Nucleus accumbens (tissue), 56 donors: ENCODE measurements at places on chromosomes 7 and 10.

- no peak for DNase-seq
Observed at GRCh38 chr7:74376256-74377036, 77.3 kb upstream of the GTF2IRD1 start.

DNA sequence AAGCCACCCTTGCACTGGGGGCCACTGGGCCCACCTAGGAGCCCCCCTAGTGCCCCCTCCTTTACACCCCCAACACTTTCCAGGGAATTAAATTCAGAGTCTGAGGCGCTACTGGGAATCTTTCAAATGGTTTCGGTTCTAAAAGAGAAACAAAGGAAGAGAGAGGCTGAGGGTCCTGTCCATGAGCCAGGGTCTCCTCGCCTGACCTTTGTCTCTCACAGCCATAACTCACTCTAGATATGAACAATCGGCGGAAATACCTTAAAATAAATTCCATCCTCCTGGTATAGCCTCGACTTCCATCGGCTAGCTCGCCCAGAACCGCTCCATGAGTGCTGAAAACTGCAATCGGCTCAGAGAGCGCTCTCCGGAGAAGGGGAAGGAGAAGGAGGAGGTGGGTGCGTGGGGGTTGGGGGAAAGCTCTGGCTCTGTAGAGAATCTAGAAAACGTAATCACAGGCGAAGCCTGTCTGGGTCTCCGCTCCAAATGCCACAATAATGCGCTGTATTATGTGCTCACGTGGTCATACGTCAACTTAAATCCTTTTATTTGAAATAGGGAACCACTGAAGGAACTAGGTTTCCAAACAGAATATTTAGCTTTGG, 12.6 kb downstream of the HOXA4 start:
- DNase-seq: no peak

DNA sequence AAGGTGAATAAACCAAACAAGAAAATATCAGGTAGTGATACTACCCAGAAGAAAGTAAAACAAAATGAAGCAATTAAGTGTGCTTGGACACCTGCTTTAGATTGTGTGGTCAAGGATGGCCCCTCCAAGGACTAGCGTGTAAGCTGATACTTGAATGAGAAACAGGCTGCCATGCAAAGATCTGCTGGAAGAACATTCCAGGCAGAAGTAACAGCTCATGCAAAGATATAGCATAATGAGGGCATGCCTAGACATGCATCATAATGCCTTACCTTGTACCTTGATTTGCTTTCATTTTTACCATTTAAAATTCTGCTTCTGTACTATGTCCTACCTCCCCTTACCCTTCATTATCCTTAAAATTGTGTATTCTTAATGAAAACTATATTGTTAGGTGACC, 74.8 kb upstream of the HDAC9 start:
- DNase-seq: no peak

- DNase-seq: no peak
Observed at GRCh38 chr7:125033506-125033905, 103.9 kb upstream of the POT1 start.

GRCh38 chr10:113073549-113074189, 123.6 kb downstream of the TCF7L2 start:
- DNase-seq: no peak

DNA sequence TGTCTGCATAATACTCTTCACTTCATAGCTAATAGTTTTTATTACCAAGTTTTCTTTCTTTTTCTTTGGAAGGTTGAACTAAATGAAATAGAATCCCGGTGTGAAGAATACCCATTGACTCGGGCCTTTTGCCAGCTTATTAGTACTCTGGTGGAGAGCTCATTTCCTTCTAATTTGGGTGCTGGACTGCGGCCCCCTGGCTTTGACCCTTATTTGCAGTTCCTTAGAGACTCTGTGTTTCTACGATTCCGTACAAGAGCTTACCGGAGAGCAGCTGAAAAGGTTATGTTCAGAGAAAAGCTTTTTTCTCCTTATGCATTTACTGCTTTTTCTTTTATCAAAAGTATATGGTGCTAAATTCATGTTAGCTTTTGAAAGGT, 40.2 kb downstream of the NUP205 start:
- no peak for DNase-seq

DNA sequence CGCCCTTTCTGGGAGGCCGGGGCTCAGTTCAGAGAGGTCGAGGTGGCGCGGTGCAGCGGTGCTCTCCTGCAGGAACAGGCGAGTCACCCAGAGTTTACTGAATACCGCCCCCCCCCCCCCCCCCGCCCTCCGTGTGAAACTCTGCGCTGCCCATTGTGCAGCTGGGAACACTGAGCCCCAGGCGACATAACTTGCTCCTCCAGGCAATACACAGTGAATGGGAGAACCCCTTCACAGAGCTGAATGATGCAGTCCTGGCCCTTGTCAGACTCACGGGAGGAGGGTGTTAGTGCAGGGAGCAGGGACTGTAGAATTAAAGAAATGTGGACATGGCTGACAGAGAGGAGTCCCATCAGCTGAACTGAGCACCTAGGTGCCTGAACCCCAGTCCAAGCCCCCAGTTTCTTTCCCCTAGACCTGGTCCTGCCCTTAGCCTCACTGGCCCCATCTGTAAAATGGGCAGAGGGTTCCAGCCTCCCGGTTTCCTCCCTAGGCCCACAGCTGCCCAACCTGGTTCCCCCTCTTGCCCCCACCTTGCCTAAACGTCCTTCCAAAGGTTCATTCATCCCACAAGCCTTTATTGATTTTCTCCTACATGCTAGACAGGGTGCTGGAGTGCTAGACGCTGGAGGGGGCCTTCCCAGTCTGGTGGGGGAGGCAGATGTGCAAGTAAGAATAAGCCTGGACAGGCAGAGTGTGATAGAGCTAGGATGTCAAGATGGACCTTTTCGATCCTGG, 869 bp upstream of the LOXL4 start:
- no peak for DNase-seq

DNA sequence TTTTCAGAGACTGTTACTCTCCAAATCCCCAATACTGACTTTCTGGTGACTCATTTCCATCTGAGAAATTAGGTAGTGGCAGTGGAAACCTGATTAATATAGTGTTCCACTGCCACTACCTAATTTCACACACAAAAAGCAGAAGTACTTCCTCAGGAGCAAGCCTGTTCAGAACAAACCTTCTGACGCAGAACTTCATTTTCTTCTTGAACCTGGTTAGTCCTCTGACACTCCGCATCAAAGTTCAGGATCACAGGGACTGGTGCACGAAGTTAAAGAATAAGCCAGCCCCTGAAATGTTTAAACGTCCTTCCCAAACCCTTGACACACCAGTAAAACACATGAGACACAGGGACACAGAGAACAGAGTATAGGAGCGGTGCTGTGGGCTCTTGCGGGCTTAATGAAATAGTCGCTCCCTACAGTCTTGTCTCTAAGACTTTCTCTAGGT, 4.4 kb downstream of the WDR91 start:
- DNase-seq: no peak

GRCh38 chr7:32163141-32163806, 93.1 kb upstream of the PDE1C start:
- DNase-seq: no peak

DNA sequence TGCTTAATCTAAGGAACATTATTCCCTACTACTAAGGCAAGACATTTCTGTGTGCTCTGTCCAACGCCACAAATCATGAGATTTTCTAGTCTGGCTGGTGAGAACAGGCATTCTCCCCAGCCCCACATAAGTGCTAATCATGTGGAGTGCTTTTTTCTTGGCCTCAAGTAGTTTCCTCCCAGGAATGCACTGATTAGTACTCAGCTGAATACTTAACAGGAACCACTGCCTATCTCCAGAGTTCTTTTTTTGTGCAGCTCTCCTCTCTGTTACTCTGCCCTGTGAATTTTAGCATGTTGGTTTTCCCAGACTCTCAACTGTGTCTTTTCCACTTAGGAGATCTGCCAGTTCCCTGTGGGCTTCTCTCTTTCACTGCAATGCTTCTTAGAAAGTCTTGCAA, 1098.5 kb upstream of the LRRTM3 start:
- DNase-seq: no peak
